ENCODE measurements at places on chromosomes 13 and 19.
A peak's percentile ranks its signal among the peaks of the same experiment; 100 is the strongest.

DNA sequence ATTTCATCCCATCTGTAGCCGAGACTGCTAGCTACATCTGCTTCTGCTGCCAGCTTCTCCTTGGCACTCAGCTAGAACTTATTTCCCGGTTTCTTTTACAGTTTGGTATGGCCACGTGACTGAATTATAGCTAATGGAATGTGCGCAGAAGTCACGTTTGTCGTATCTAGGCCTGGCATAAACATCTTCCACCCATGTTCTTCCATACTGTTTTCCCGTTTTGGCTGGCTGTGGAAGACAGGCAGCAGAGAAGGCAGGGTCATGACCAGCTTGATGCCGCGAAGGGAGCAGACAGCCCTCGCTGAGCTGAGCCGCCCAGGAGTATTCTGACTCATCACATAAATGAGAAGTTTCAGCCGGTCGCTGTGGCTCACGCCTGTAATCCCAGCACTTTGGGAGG, 186.7 kb downstream of the RFC3 start:
- no peak for DNase-seq

DNA sequence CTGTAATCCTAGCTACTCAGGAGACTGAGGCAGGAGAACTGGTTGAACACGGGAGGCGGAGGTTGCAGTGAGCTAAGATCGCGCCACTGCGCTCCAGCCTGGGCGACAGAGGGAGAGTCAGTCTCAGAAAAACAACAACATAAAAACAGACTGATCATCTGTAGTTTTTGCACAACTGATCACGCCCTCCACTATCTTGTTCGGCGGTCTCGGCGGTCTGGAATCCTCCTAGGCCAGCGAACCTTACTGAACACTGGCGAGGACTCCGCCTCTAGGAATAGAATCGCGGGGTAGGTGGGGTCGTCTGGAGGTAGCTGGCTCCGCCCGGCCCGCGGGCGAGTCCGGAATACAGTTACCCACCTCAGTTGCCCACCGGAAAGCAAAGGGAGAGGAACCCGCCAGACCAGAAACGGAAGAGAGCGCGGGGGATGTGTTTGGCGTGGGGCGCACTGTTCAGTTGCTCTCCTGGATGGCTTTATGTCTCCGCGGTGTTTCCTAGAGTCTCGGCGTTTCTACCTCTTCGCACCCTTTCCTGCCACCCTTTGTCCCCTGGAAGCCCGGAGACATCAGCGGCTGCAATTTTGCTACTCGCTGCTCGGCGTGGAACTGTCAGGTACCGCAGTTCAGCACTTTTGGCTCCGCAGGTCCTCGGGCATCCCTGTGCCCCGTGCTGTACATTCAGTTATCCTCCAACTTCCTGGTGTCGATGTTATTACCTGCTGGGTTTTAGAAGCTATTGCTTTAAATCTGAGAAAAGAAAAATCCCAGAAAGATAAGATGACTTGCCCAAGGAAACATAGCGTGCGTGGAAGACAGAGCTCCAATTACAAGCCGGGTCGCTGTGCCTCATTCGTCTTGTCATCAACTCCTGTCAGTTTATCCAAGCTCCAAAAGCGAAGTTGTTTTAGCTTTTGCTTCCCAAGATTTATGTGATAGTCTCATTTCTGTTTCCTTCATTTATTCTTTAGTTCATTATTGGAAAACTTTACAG, 24.9 kb upstream of the HNRNPA1L2 start:
- DNase-seq: peak; percentile 60

GRCh38 chr13:32059511-32059984, 28.0 kb downstream of the FRY start:
- no peak for DNase-seq

DNA sequence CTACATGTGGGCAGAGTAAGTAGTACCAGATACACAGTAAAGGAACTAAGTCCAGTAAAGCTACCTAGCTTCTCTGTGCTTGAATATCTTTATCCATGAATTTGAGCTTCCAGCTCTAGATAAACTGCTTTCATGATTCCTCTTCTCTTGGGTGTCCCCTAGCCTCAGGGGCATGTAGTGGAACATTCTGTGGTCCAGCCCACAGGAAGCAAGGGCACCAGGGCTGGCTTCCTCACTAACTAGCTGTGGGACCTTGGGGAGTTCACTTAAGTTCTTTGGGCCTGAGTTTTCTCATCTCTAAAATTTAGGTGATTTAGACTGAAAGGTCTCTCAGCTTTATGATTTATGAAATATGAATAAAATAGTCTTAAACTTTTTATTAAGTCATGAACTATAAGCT, 185.7 kb downstream of the KATNAL1 start:
- no peak for DNase-seq

GRCh38 chr13:84443463-84443862, 561.2 kb upstream of the SLITRK1 start:
- DNase-seq: no peak

Measured in NCI-H2029 (cell line).